ENCODE measurements at places on chromosomes 11 and 22.

GRCh38 chr11:43919852-43920597 is 22.4 kb upstream of the C11orf96 start:
- no peak for DNase-seq

- no peak for DNase-seq
These were observed 82.1 kb downstream of the CSTPP1 start for GRCh38 chr11:47018637-47019036.

GRCh38 chr11:6393989-6394670 is 3.9 kb downstream of the SMPD1 start:
- DNase-seq: no peak

DNA sequence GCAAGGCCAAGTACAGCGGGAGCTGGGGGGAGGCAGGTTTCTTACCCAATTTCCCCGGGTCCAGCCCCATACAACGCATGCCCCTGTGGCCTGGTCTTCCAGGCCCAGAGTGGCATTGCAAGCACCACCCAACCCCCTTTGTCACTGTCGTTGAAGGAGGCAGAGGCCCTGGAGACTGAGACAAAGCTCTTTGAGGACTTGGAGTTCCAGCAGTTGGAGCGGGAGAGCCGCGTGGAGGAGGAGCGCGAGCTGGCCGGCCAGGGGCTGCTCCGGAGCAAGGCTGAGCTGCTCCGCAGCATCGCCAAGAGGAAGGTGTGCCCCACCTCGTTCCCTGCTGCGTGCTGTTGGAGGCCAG is 27.8 kb downstream of the PHLDB1 start:
- DNase-seq: no peak

- DNase-seq: no peak
These were observed 102.7 kb upstream of the SEZ6L start for GRCh38 chr22:26066534-26066933.

- DNase-seq: peak; percentile 78
These were observed at the start of gene HIRA for GRCh38 chr22:19431649-19432132. TSS of gene HIRA (minus strand) at chr22:19431733. CDS start at chr22:19431476, 257 bp downstream.

DNA sequence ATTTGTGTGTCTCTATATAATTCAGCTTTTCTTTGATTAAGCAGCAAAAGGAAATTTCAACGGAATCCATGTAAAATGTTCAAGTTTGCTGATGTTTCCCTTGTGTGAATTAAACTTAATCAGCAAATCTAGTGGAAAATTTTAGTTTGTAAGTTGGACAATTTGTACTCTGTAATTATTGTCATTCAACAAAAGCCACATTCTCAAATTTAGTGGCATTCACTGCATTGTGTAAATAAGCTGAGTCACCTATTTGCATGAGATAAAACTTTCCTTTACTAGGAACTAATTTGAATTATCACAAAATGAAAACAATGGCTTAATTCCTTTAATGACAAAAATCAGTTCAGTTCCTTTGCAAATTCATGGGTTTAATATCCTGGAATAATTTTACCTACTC is 784.2 kb upstream of the CCDC179 start:
- no peak for DNase-seq

GRCh38 chr11:971092-971690 is 45.5 kb downstream of the AP2A2 start:
- no peak for DNase-seq

DNA sequence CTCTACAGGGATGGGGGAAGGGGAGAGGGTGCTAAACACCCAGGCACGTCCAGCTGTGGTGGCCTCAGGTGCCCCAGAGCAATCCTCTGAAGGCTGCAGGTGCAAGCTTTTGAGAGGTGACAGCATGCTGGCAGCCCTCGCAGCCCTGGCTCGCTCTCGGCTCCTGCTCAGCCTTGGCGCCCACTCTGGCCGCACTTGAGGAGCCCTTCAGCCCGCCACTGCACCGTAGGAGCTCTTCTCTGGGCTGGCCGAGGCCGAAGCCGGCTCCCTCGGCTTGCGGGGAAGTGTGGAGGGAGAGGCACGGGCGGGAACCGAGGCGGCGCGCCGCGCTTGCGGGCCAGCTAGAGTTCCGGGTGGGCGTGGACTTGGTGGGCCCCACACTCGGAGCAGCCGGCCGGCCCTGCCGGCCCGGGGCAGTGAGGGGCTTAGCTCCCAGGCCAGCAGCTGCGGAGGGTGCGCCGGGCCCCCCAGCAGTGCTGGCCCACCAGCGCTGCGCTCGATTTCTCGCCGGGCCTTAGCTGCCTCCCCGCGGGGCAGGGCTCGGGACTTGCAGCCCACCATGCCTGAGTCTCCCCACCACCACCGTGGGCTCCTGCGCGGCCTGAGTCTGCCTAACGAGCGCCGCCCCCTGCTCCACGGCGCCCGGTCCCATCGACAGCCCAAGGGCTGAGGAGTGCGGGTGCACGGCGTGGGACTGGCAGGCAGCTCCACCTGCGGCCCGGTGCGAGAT is 112.1 kb downstream of the TRIM29 start:
- no peak for DNase-seq

DNA sequence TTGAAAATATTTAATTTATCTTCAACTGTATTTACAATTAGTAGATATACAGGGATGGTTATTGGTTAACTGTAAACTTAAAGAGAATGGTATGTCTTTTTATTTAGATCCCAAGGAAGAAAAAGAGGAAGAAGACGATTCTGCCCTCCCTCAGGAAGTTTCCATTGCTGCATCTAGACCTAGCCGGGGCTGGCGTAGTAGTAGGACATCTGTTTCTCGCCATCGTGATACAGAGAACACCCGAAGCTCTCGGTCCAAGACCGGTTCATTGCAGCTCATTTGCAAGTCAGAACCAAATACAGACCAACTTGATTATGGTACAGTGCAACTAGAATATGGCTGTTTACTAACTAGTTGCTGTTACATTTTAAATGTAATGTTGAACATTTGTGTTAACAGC is 12.7 kb upstream of the CNTF start:
- DNase-seq: peak; percentile 13

DNA sequence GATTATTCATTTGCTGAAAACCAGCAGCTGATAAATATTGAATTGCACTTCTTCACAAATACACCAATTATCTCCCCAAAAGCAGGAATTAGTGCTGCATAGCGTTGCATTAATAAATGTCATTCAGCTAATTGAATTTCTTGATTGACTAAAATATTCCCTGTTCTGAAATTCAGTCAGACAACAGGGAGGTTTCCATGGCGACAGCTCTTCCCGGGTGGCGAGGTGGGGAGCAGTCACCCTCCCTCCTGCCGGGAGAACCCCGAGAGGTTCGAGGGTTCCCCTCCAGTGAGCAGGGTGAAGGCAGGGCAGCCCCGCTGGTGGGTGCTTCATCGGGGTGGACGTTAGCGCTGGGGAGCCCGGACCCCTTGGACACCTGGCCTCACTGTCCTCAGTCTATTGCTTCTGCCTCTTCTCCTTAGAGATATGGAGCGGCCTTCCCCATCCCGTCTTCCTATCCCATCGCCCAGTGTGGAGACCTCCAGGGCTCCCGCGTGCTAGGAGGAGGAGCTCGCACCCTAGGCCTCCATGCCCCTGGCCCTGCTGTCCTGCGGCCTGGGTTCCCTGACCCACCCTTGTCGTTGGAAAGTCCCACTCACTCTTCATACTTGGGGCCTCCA is 983.5 kb downstream of the BRD1 start:
- DNase-seq: no peak

GRCh38 chr22:44024288-44024921 is at the start of gene PARVB:
TSS of gene PARVB (plus strand) at chr22:44024302. CDS start at chr22:44024340, 38 bp downstream.
- peak; percentile 23 for DNase-seq
